ENCODE measurements at places on chromosomes 13 and 19.

- no peak for DNase-seq
These were observed at the start of gene DAZAP1 for GRCh38 chr19:1407528-1408299. TSS of gene DAZAP1 (plus strand) at chr19:1407586. CDS start at chr19:1407774, 188 bp downstream.

GRCh38 chr19:38892841-38893240 lies 6.6 kb downstream of the SIRT2 start:
- DNase-seq = no peak

DNA sequence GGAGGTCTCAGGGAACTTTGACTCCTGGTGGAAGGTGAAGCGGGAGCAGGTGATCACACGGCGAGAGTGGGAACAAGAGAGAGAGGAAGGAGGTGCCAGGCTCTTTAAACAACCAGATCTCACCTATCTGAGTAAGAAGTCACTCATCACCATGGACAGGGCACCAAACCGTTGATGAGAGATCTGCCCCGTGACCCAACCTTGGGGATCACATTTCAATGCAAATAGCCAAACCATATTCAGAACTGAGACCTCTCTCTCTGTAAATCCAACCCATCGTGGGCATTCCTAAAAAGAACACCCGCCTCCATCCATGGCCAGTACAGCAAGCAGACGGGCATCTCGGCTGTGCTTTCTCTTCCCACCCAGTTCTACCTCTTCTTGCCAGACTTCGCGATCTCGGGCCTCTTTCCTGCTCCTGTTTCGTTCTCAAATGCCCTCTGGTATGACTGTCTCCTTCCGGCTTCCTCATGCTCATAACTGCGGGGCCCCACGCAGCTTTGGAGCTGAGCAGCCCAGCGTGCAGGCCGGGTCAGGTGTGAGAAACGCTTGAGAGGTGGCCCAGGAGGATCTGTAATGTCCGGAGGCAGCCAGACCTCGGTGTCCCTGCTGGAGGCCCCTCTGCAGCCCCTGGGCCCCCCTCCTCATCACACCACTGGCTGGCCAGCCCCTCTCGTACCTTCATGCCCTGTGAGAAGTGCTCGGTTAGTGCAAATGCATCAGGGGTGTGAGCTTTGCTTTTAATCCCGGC lies 97.0 kb upstream of the GPR183 start:
- no peak for DNase-seq

- no peak for DNase-seq
These were observed 618 bp downstream of the TMEM38A start for GRCh38 chr19:16661480-16662034.

DNA sequence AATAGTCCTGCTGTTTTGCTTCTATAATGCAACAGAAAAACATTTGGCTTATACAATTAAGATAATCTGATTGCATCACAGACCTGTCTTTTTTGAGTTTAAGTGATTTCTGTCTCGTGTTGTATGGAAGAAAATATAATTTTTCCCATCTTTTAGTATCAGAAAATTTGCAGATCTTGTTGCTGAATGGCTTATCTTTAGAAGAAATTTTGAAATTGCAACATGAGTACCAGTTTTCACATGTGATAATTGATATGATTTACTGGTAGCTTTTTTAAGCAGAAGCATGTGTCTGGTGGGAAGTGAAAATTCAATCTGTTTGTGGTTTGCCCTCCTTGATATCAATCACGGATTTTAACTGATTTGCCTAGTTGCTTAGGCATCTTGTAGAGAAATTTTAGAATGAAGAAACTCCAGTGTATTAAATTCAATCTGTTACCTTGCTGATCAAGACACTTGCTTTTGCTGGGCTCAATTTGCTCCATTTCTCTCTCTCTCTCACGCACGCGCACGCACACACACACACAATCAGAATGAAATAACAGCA lies 89.8 kb upstream of the MYCBP2 start:
- no peak for DNase-seq
